ENCODE measurements at places on chromosomes 7 and 10.
A peak's percentile ranks its signal among the peaks of the same experiment; 100 is the strongest.

- DNase-seq, result no peak
Measured at GRCh38 chr7:116692401-116693308, 20.7 kb downstream of the MET start.

- no peak for DNase-seq
Measured at GRCh38 chr7:44078521-44078920, 3.8 kb downstream of the POLM start.

GRCh38 chr10:14322526-14323188 lies 8.1 kb downstream of the FRMD4A start:
- no peak for DNase-seq

DNA sequence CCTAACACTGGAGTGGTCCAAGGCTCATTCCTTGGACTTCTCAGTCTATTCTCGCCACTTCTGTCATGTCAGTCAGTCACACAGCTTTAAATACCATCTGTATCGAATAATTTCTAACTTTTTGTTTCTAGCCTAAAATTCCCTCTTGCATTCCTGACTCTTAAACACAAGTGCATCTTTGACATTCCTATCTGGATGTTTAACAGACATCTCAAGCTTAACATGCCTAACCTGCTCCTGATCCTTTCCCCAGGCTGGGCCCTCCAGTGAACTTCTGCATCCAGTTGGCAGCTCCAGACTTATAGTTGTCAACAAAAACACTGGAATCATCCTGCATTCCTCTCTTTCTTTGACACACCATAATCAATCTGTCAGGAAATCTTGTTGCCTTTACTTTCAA lies 4.5 kb upstream of the ABCB4 start:
- no peak for DNase-seq

GRCh38 chr10:73554721-73555120 lies 36.4 kb downstream of the USP54 start:
- DNase-seq, result no peak

GRCh38 chr10:99782447-99783286 lies at the start of gene ABCC2:
TSS of gene ABCC2 (plus strand) at chr10:99782640. CDS start at chr10:99782845, 205 bp downstream.
- DNase-seq, result no peak

DNA sequence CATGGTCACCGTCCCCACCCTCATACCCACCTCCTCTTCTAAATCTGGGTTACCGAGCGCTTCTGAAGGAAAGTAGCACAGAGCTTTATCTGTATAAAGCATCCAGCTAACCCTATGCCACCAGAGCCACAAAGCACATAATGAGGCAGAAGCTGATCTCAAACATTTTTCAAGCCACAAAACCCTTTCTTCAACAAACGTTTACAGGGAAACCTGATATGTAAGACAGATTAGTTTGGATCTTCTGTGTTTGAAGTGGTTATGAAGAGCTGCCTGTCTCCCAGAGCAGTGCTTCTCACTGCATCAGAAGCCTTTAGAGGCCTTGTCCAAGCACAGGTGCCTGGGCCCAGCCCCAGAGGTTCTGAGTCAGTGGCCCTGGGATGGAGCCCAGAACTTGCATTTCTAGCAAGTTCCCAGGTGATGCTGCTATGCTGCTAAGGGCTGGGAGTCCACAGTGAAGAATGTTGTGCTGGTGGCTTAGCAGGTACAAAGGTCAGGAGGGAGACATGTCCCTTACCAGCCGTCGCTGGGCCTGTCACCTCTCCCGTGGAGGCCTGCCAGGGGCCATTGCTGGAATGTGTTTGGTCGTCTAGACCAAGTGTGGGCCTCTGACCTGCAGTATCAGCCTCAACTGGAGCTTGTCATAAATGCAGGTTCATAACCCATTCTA lies 90.4 kb downstream of the TAF3 start:
- DNase-seq, result no peak

GRCh38 chr10:3889961-3890522 lies 105.0 kb upstream of the KLF6 start:
- no peak for DNase-seq

DNA sequence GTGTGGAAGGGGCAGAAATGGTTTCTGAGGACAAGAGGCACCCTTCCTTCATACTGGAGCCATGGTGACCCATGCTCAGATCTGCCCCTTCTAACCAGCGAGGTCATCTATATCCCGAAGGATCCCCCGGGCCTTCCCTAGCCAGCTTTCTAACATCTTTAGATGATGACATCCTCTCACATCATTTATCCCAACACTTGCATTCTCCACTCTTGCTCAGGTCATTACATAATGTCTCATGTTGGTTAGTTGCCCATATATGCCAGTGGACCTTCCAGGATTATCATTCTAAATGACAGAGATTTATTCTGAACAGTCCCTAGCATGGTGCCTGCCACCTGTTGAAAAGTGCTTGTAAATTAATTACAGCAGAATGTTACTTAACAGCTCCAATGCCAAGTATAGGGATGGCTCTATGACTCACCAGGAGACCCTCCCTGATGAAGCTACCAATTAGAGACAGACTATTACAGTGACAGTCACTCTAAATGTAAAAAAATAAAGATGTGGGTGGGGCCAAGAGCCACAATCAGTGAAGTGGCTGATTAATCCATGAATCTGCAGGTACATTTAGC lies 22.6 kb upstream of the ABLIM1 start:
- no peak for DNase-seq

- DNase-seq, result no peak
Measured at GRCh38 chr7:8384901-8385300, 48.5 kb upstream of the NXPH1 start.

DNA sequence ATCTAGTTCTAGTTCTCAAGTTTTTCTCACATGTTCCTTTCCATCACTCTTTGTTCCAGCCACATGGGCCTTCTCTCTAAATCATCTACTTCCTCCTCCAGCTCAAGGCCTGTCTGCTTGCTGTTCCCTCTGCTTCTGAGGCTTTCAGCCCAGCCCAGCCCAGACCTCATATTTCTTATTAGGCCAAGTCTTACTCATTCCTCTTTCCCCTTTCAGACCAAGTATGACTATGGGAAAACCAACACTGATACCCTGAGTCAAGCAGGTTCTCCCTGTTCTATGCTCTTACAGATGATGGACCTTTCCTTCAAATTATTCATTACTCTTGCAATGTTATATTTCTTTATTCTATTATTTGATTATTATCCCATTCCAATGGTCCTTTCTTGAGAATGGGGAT lies 80.3 kb upstream of the SEM1 start:
- peak; percentile 45 for DNase-seq

- DNase-seq, result no peak
Measured at GRCh38 chr10:86137561-86137960, 229.0 kb downstream of the GRID1 start.

DNA sequence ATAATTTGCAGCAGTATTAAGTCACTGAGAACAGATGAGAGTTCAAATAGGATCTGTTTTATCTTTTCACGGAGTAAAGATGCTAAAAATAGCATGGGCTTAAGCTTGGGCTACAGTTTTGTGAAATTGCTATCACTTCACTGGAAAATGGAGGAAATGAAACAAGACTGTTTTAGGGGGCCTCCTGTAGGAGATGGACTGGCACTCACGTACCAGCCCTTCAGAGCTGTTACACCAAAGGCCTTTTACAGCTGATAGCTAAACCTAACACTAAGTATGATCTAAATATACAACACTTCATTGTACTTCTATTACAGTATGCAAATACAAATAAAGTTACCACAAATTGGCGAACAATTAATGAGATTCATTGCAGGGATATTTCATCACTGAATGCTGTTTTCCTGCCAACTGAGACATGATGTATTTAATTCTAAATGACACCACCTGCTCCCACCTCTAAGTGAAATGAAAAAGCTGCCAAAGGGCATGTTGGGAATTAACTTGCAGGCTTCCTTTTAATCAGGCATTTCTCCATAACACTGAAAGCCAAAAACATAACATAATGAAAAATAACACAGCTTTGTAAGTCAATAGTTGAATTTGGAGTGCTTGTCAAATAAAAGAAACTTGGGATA lies 304.5 kb upstream of the LRRN3 start:
- no peak for DNase-seq

GRCh38 chr10:72309290-72310240 lies 35.8 kb downstream of the DDIT4 start:
- DNase-seq, result no peak

- DNase-seq, result no peak
Measured at GRCh38 chr10:49508249-49508648, 30.7 kb downstream of the ERCC6 start.

- peak; percentile 66 for DNase-seq
Measured at GRCh38 chr7:23333671-23334246, 34.6 kb downstream of the MALSU1 start.

DNA sequence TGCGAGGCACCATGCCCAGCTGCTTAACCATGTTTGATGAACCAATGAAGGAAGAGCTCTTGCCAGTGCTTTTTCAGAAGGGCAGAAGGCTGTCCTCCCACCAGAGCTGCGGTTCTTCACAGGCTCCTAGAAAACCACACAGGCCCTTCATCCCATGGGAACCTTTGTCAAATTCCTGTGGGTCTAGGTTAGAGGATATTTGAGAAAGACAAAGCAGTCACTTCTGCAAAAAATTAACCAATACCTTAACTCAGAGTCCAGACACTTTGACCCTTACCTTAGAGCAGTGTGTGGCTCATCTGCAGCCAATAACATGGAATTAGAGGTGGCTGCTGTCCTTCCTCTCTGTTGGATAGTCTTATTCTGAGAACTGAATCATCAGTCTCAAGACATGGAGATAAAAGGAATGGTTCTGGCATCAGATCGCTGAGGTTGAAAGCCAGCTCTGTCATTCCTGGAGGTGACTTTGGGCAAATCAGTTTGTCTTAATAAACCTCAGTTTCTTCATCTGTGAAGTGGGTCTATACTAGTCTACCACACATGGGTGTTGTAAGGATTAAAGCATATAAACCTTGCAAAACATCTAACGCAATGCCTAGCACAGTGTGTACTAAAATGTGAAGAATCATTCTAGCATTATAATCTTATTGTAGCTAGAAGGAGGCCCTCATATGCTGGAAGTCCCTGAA lies 65.1 kb upstream of the PIP4K2A start:
- no peak for DNase-seq

GRCh38 chr10:44979281-44980191 lies 927 bp upstream of the DEPP1 start:
- DNase-seq, result no peak

- no peak for DNase-seq
Measured at GRCh38 chr10:12937527-12937926, 64.0 kb downstream of the CCDC3 start.

GRCh38 chr7:106121189-106121810 lies 9.2 kb upstream of the SYPL1 start:
- no peak for DNase-seq

GRCh38 chr10:43324876-43325275 lies 46.6 kb upstream of the FXYD4 start:
- DNase-seq, result no peak

DNA sequence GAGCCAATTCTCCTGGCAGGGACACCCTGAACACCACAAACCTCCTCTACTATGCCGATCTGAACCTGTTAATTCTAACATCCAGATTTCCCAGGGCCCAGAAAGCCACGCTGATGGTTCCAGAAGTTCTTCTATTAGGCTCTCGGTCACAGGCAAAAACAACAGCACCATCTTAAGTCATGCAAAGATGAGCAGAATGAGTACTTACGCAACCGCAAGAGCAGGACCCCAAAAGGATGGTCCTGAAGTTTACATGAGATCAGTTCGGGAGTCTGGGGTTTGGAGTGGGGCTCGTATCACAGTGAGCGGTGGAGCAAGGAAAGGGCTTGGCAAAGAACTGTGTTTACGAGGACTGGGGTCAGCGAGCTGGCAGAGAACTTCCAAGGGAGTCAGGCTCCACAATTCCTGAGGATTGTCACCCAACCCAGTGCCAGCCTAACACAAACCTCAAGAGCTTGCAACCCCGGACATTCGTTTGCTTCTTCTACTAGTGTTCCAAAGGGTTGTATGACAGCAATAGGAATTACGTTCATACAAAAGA lies 532.6 kb downstream of the TNS3 start:
- no peak for DNase-seq

GRCh38 chr7:135815033-135815432 lies 66.4 kb upstream of the FAM180A start:
- DNase-seq, result no peak

- no peak for DNase-seq
Measured at GRCh38 chr10:92142949-92143348, 147.9 kb downstream of the CPEB3 start.

- no peak for DNase-seq
Measured at GRCh38 chr10:109978481-109978880, 29.3 kb upstream of the ADD3 start.

DNA sequence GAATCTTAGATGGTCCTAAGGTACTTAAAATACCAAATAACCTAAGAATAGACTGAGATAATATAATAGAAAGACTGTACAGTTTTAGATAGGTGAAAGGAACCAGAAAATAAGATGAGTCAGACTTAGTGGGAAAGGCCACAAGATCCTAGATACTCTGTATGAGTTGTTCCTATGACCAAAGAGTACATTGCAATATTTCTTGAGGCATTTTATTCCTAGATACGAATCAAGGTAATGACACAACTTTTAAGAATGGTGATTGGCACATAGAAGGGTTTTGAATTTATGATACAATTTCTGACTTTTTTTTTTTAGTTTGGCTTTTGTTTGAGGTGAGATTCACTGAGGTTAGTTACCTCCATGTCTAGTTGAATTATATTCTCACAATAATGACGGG lies 30.2 kb downstream of the MGAM start:
- peak; percentile 72 for DNase-seq

GRCh38 chr7:30829471-30829870 lies 58.3 kb downstream of the MINDY4 start:
- no peak for DNase-seq

DNA sequence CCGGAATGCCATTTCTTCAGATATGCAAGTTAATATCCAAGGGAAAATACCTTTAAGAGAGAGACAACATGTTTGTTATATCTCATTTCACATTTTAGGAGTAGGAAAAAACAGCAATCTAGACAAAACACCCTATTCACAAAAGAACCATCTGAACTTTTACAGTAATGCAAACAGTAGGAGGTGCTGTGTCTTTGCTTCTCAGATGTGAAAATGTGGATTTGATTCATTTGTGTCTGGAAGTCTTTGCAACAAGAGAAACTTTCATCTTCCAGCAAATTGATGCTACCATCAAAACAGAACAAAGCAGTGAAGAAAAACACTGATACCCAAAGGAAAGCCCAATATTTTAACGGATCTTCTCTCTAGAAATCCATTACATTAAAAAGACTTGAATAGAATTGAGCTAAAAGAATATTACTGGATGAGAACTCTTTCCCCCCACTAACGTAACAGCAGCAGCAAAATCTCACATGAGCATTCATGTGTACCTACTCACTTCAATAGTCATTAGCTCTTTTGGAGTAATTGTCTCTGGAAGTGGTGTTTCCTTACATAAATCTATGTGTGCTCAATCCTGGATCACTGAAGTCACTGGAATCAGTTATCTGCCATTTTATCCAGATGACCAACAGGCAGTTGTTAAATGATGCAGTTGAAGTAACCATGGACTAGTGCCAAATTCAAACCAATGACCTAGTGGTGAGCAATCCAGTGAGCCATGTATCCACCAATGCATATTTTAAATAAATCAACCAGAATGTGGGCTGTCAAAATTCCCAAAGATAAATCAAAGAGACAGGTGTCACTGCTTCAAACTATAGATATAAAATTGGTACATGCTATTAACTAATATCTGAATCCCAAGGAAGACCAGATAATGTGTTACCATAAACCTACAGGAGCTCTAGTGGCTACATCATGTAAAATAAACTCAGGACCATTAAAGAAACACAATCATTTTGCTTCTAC lies 1.8 kb downstream of the SEMA3C start:
- DNase-seq, result peak; percentile 63
